ENCODE measurements at places on chromosomes 12 and 14.

GRCh38 chr12:27635349-27635972 is 60.8 kb upstream of the REP15 start:
- DNase-seq: no peak

GRCh38 chr12:56198836-56199235 is 9.6 kb upstream of the SMARCC2 start:
- DNase-seq: no peak

GRCh38 chr12:100399095-100399494 is 42.2 kb downstream of the SLC17A8 start:
- DNase-seq: no peak

GRCh38 chr12:10612984-10613348 is 443 bp downstream of the MAGOHB start:
- DNase-seq: peak; percentile 9

- DNase-seq: no peak
Observed at GRCh38 chr14:35301735-35302528, 9.8 kb downstream of the PSMA6 start.

DNA sequence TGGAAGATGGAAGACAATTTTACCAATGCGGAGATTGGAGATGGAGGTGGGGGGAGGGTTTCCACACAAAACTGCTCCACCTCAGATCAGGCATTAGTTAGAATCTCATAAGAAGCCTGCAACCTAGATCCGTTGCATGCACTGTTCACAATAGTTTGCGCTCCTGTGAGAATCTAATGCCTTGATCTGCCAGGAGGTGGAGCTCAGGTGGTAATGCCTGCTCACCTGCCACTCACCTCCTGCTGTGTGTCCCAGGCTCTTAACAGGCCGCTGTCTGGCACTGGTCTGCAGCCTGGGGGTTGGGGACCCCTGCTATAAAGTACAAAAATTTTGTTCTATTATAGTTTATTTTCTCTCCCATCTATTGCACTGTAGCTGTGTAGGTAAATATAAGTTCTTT is 84.9 kb upstream of the FOXG1 start:
- DNase-seq: no peak

GRCh38 chr12:124660851-124661250 is 93.4 kb upstream of the NCOR2 start:
- DNase-seq: no peak

DNA sequence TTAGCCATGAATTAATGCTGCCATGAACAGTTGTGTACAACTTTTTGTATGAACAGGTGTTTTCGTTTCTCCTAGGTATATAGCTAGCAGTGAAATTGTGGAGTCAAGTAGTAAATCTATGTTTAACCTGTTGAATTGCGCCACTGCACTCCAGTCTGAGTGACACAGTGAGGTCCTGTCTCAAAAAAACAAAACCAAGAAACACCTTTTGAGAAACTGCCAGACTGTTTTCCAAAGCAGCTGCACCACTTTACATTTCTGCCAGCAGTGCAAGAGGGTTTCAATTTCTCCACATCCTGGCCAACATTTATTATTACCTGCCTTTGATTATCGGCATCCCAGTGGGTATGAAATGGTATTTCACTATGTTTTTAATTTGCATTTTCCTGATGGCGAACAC is 3.3 kb upstream of the PLEKHG3 start:
- DNase-seq: no peak

DNA sequence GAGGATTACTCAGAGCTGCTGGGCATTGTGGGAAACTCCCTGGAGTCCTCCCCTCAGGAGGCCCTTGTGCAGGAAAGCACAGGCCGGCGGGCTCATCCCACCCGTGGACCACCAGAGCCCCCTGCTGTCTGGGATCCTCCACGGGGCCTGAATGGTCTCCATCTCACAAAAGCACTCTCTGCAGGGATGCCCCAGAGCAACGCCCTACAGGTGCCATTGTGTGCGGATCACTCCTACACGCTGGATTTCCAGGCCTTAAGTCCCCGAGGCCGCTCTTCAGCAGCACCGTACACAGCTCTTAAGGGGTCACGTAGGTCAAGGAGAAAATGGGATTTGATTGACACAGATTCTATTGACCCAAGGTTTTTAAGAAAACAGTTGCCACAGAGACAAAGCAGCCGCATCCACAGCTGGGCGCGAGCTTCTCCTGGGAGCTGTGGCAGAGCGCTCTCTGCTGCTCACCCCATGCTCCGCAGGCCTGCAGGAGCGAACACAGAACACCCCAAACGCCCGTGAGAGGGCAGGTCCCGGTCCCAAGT is 36.7 kb upstream of the RIMBP2 start:
- DNase-seq: no peak

- no peak for DNase-seq
Observed at GRCh38 chr12:65318186-65318685, 39.8 kb downstream of the MSRB3 start.

GRCh38 chr12:118238888-118239287 is 103.0 kb downstream of the PEBP1 start:
- DNase-seq: no peak

DNA sequence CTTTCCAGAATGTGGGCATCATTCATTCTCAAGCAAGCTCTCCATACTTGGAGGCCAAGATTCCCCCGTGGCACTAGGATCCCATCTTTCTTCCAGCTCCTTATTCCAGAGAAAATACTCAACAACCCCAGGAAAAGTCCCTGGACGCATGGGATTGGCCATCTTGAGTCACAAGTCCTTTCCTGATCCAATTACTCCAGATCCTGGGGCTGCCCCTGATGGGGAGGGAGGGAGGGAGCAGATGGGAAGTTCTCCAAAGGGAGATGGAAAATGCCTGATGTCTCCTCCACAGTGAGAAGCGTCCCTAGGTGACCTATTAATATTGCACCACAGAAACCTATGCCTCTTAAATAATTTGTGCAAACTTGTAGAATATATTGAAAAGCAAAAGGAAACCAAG is 12.4 kb upstream of the KCNK13 start:
- no peak for DNase-seq

DNA sequence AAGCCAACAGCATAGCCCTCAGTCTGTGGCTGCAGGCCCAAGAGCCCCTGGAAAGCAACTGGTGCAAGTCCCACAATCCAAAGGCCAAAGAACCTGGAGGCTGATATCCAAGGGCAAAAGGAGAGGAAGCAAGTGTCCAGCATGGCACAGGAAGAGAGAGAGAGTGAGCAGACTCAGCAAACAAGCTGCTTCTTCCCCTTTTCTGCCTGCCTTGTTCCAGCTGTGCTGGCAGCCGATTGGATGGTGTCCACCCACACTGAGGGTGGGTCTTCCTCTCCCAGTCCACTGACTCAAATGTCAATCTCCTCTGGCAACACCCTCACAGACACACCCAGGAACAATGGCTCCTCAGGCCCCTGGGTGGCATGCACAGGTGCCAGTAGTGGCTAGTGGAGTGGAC is 33.5 kb downstream of the SMCO2 start:
- DNase-seq: no peak

GRCh38 chr14:100317912-100318808 is 5.0 kb upstream of the SLC25A47 start:
- peak; percentile 84 for DNase-seq

- peak; percentile 1 for DNase-seq
Observed at GRCh38 chr14:75711796-75712211, 50.8 kb downstream of the TTLL5 start.

DNA sequence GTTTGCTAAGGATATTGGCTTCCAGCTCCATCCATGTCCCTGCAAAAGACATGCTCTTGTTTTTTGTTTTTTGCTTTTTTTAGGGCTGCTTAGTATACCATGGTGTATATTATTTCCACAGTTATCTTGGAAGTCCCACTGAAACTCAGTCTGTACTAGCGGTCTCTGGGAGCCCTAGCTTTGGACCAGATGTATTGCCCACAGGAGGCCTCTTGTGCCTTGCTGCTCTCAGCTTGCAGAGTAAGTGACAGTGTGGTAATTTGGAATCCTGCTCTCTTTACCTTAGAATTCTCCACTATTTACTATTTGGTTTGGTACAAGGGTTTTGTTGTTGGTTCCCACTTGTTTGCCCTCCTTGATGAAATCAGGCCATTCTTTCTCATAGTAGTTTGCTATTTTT is 1022.9 kb downstream of the LRFN5 start:
- DNase-seq: no peak

DNA sequence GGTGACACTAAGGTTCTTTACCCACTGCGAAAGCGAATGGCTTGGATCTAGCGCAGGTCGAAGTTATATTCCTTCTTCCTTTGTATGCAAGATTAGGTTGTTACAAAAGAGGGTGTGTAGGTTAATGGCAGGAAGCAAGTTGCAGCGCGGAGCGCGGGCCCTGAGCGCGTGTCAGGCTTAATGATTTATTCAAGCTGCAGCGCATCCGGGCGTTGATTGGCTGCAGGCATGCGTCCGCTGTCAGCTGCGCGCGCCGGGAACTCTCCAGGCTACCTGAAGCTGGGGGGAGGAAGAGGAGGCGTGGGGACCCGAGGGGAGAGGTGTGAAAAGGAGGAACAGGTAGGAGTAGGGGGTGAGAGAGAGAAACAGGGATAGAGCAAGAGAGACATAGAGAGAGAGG is 7.4 kb downstream of the ASCL1 start:
- no peak for DNase-seq

DNA sequence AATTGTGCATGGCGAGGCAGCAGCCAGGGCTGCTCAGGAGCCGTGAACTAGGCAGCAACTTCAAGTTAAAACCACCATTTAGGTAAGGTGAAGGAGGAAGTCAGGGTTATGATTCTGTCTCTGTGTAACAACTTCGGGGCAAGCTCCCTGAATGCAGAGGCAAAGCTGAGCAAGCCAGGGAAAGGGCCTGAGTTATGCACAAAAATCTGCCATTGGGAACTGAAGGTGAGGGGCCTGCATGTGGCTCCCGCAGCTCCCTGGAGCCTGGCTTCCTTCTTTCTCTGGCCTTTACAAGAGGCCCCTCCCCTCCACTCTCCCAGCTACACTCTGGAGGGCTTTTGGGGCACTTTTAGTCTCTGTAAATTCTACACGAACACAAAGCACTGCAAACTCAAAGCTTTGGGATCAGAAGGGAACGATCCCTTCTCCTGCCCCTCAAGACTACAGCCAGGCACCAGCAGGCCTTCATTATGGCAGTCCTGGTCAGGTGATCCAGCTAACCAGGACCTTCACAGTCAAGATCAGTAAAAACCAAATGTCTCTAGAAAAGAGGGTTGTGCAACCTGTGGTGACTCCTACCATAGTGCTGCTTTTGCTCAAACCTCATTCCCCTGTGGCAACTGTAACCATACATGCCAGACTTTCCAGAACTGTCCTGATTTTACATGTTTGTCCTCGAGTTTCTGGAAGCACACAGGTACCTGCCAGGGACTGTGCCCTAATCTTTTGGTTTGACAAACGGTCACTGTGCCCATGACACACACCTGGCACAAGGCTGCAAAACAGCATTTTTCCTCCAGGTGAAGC is 67.2 kb upstream of the PTGR2 start:
- no peak for DNase-seq

- no peak for DNase-seq
Observed at GRCh38 chr12:124620606-124621295, 53.3 kb upstream of the NCOR2 start.

- no peak for DNase-seq
Observed at GRCh38 chr12:72214163-72214562, 58.0 kb upstream of the TRHDE start.

- DNase-seq: no peak
Observed at GRCh38 chr12:131052929-131053328, 99.2 kb downstream of the ADGRD1 start.

- DNase-seq: no peak
Observed at GRCh38 chr14:75625034-75625433, 35.6 kb downstream of the ERG28 start.

GRCh38 chr12:48118284-48118871 is 786 bp upstream of the PFKM start:
- no peak for DNase-seq

- DNase-seq: no peak
Observed at GRCh38 chr14:63692310-63693020, 35.4 kb downstream of the SGPP1 start.

DNA sequence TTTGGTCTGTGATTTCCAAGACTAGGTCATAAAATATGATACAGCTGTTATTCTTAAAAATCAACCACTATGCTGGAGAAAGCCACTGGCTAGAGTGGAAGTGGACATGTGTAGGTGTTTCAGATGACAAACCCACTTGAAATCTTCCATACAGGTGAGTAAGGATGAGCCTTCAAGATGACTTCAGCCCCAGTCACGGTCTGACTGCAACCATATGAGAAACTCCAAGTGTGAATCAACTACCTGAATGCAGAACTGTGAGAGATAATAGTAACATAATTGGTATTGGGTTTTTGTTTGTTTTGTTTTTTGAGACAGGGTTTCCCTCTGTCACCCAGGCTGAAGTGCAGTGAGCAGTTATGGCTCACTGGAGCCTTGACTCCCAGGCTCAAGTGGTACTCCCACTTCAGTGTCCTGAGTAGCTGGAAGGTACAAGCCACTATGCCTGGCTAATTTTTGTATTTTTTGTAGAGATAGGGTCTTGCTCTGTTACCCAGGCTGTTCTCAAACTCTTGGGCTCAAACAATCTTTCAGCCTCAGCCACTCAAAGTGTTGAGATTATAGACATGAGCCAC is 273.3 kb upstream of the LRIG3 start:
- DNase-seq: no peak

DNA sequence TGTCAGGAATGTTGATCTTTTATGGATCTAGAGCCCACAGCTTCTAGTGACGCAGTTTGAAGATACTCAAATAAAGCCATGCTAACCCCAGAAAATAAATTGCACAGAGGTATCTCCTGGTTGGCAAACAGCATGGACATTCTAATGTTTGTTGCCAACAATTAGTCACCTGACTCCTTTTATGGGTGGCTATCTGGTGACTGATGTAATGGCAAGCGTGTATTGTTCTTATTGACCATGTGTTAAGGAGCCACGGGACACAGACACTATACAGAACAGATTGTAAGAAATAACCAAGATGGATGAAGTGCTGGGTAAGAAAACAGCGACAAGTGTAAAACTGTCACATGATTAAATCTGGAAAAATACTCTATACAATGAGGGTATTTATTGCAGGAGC is 401.3 kb upstream of the PDE3A start:
- no peak for DNase-seq

DNA sequence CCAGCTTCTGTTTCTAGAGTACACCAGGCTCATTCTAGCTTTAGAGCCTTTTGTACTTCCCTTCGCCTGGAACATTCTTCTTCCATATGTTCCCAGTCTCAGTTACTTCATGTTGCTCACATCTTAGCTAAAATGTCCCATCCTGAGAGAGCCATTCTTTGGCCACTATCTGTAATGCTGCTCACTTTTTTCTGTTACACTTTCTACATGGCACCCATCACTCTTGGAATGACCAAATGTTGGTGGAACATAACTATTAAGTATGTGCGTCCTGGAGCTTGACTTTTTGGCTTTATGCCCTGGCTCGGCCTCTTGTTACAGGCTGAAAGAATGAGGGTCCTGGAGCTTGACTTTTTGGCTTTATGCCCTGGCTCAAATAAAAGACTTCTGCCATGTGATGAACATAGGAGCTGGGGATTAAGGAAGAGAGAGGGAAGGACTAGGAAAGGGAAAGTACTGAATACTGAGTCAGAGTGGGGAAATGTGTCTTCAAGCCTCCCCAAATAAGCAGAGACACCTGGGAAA is 442.9 kb upstream of the ATP2B1 start:
- DNase-seq: no peak

All from activated naive CD8-positive, alpha-beta T cell treated with anti-CD3 and anti-CD28 coated beads, Interleukin-2, amount 50 U/mL, for 24 hours (primary cell).